ENCODE measurements at places on chromosomes 1 and 21.

GRCh38 chr1:45037456-45037855, 25.4 kb downstream of the UROD start:
- DNase-seq = no peak

DNA sequence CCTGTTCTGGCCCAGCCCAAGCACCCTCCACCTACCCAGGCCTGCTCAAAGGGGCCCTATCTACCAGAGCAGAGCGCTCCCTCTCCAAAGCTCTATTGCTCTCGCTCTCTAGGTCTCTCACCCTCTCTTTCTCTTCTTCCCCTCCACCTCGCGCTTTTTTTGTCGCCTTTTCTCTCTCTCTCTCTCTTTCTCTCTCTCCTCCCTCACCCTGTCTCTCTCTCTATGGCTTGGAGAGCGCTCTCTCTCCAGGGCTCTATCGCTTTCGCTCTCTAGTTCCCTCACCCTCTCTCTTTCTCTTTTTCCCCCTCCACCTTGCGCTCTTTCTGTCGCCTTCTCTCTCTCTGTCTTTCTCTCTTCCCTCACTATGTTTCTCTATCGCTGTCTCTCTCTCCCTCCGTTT, 3.4 kb upstream of the ZNF678 start:
- no peak for DNase-seq

GRCh38 chr1:204408074-204408507, 3.5 kb downstream of the PPP1R15B start:
- DNase-seq = peak; percentile 47

GRCh38 chr1:239914751-239915231, 176.9 kb upstream of the FMN2 start:
- peak; percentile 51 for DNase-seq

DNA sequence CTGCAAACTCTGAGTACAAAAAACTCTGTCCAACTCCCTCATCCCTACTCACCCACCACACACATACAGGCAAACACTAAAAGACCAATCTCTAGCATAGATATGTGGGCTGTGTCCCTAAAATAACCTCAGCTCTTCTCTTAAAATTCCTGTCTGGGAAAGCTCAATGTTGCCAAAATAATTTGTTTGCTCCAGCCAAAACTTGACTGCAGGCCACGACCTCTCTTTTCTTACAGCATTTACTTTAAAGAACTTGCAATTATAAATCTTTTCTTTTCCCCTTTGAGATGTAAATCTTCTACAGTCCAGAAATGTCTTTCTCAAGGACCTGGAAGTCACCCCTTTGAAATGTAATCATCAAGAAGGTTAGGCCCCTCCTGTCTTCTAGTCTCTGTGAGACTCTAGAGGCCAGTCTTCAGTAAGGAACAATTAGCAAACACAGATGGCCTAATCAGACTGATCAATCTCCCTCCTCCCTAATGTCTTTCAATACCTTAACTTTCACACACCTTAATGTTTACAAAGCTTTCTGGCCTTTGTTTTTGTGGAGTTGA, 483.6 kb upstream of the RGS18 start:
- DNase-seq = no peak

- no peak for DNase-seq
These were observed 17.5 kb downstream of the GTF2B start for GRCh38 chr1:88873737-88874349.

- DNase-seq = no peak
These were observed 149.2 kb upstream of the TMEM51 start for GRCh38 chr1:15004396-15004795.

GRCh38 chr1:239722035-239722434, 335.7 kb downstream of the CHRM3 start:
- no peak for DNase-seq

GRCh38 chr1:9311029-9311428, 18.3 kb downstream of the SPSB1 start:
- DNase-seq = no peak

DNA sequence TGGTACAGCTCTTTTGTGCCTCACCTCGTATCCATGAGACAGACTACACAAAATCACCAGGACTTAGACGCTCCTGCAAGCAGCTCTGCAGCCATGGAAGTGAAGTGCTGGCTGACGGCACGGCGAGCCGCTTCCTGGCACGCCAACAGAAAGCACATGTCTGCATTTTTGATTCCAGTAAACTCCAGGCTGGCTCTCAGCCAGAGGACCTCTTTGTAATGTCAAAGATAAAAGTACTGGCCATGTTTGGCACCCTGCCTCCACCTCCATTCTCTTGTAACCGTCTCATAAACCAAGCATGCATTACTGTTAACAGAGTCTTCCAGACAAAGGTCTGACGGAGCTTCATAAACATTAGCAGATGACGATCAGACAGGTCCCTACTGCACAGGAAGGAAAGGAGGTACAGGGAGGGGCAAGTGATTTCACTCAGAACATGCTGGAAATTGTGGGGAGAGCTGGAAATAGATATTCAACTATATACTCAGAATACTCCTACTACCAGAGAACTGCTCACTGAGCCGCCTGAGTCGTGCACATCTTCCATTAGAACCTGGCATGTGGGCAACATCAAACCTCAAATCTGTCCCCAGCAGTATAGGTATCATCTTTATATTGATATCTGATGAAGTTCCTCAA, 632.0 kb downstream of the SMYD3 start:
- peak; percentile 79 for DNase-seq

DNA sequence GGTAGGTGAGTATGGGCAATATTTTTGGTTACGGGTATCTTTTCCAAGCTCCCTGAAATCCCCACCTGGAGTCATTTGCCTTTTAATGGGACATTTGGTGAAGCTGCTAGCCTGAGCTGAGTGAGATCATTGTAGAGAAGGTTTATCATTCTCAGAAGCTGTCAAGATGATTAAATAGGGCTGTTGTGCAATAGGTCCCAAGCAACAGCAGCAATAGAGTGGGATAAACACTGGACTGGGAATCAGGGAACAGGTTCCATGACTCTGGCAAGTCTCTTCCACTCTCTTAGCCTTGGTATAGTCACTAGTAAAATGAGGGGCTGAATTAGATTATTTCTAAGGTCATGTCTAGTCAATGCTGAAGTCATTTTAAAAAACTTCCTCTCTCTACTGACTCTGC, 30.3 kb upstream of the FAM78B start:
- DNase-seq = no peak

- no peak for DNase-seq
These were observed 69.9 kb downstream of the OBSCN start for GRCh38 chr1:228277491-228278431.

DNA sequence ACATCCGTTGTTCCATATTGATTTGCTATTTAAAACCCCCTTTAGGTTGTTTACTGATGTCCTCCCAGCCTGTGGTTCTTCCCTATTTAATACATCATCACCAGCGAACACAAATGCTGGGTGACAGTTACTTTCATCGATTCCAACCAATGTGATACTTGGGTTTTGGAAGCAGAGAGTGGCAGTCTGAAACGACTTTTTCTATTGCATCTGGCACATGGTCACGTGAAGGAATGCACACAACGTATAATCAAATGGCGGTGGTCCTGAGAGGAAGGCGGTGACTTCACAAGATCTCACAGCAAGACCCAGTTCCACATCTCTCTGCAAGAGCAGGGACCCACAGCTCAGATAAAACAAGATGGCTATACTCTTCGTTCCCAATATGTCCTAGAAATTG, 213.9 kb downstream of the DSCAM start:
- no peak for DNase-seq

DNA sequence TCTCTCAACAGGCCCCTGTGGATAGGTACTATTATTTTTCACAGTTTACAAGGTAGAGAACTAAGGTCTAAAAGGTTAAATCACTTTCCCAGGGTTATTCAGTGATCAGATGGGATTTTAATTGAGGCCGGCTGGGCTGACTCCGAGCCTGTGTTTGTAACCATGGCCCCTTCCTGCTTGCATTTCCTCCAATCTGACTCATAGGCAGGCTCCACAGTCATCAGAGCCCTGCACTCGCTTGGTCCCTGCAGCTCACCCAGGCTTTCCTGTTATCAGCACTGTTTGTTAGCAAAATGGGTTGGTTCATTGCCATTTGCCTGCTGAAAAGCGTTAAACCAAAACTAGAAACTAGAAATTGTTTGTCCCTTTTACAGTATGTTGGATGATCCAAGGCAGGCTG, 41.4 kb upstream of the LMX1A start:
- peak; percentile 29 for DNase-seq

DNA sequence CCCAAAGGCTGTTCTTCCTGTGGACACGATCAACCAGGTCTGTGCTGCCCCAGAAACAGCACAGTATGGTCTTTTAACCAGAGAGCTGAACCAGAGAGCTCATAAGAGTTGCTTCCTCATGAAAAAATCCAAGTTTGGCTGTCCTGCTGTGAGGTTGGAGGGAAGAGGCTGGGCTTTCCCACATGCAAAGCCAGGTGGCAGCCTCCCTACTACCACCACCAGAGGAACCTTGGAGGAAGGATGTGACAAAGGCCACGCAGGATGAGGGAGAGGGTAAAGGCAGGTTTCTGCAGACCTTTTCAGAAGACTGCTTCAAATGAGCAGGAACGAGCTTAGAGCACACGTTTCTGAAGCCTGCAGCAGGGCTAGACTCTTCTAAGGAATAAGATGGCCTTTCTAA, 27.1 kb downstream of the FAM78B start:
- DNase-seq = no peak

DNA sequence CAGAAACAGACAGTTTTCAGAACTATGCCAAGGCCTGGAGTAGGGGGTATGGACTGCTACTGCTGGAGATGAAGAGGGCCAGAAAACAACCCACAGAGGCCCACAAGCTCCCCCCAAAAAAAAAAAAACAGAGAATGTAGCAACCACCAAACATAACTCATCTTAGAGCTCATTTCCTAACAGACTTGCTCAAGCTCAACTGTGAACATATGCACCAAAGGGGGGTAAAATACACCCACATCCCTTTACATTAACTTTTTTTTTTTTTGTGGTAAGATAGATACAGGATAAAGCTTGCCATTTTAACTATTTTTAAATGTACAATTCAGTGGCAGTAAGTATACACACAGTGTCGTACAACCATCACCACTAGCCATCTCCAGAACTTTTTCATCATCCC, 36.0 kb downstream of the SEC16B start:
- DNase-seq = no peak

- DNase-seq = no peak
These were observed 197.2 kb upstream of the PROX1 start for GRCh38 chr1:213790565-213790964.

- no peak for DNase-seq
These were observed 79.8 kb downstream of the WDR4 start for GRCh38 chr21:42799516-42799915.

DNA sequence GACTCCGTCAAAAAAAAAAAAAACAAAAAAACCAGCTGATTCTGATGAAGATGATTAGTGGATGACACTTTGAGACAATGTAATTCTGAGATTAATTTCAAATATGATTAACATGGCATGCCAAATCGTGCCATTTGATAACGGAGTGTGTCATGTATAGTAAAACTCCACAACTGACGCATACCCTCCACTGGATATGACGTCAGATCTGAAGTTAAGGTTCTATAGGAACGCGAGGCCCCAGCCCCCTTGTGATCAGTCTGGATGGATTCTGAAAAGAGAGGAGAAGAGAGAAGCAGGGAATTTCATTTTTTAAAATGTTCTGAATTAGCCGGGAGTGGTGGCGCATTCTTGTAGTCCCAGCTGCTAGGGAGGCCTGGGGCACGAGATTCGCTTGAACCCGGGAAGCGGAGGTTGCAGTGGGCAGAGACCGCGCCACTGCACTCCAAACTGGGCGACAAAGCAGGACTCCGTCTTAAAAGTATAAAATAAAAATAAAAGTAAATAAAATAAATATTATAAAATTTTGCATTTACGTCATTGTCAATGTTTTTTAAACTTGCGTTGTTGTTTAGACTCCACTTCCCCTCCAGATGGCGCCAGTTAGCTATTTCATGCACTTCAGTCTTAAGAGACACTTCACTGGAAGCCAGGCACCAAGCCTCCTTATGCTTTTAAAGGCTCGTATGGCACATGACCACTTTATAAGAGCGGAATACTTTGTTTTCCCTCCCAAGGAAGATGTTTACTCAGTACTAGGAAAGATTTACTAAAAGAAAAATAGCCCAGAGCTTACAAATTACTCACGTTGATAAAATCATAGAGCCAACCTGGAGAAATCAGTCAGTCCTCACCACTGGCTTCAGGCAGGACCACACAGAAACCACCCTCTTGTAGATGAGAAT, 65.5 kb downstream of the UBE2U start:
- DNase-seq = peak; percentile 66

GRCh38 chr21:27329255-27329851, 362.5 kb upstream of the ADAMTS5 start:
- DNase-seq = no peak

DNA sequence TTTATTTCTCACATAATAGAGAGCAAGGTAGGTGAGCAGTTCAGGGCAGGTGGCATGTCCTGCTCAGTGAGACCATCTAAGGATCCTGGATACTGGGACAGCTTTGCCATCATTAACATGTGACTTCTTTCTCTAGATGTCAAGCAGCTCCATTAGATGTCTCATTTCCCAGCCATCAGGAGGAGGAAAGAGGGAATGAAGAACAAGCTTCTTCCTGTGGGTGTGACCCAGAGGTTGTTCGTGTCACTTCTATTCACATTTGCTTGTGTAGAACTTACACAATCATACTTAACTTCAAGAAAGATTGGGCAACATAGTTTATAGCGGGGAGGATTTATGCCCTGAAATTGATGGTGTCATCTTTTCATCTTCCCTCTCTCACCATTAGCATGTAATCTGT, 169.2 kb upstream of the B3GALT2 start:
- DNase-seq = no peak

GRCh38 chr1:70487910-70488665, 77.0 kb downstream of the CTH start:
- peak; percentile 38 for DNase-seq

DNA sequence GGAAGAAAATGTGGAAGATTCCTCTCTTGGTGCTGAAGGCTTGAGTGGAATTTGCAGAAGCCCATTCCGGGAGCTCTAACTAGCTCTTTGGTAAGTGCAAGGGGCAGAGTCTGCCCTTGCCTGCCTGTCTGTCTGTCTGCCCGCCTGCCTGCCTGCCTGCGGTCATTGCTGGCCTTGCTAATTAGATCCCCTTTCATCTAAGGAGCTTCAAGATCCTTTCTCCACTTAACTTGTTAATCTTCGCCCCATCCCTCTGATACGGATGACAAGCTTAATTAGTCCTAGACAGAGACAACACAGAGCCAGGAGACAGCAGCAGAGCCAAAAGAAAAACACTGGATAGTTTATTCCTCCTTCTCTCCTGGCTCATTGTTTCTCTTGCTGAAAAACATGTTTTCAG, 80.2 kb upstream of the GADD45A start:
- DNase-seq = no peak

GRCh38 chr1:3501856-3502640, 47.6 kb downstream of the ARHGEF16 start:
- DNase-seq = peak; percentile 74

- DNase-seq = no peak
These were observed 469.0 kb upstream of the USP24 start for GRCh38 chr1:55684131-55684650.

- DNase-seq = peak; percentile 56
These were observed 18.4 kb downstream of the MTX1 start for GRCh38 chr1:155226910-155227260.

GRCh38 chr1:234941321-234942011, 187.2 kb downstream of the TOMM20 start:
- DNase-seq = no peak

Measured in urothelium cell line (cell line).